ENCODE measurements at places on chromosomes 7 and 10.

DNA sequence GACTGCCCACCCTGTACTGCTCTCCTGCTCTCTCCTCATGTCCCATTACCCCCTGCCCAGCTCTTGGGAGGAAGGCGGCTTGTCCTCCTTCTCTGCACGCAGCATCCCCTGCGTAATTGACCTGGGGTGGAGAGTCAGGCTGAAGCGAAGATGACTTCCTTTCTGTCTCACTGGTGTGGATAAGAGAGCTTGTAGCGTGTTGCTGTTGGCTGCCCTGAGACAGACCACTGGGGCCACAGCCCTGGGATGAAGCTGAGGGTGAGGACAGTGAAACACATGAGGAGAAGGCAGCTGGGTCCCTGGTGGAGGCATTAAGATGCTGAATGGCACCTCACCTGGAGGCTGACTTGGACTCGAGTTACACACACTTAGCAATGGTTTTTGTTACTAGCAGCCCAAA lies 310.3 kb upstream of the ZNF32 start:
- DNase-seq: no peak

DNA sequence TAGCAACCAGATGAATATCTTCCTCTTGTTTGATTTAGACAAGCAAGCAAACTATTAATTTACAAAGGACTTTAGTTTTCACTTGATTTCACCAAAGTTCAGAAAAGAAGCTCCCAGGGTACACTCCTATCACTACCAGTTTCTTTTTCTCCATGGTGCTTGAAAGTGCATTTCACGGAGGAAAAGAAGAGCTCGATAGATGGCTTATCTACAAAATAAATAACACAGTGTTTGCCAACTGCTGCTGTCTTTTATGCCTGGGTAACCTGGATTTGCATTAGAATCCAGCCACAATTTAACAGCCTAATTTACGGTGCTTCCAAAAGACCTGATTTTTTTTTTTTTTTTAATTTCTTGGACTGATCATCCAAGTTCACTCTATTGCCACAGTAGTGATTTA lies 275.7 kb downstream of the GPR37 start:
- DNase-seq: peak; percentile 3

GRCh38 chr10:75971402-75972211 lies 540.2 kb downstream of the LRMDA start:
- no peak for DNase-seq

DNA sequence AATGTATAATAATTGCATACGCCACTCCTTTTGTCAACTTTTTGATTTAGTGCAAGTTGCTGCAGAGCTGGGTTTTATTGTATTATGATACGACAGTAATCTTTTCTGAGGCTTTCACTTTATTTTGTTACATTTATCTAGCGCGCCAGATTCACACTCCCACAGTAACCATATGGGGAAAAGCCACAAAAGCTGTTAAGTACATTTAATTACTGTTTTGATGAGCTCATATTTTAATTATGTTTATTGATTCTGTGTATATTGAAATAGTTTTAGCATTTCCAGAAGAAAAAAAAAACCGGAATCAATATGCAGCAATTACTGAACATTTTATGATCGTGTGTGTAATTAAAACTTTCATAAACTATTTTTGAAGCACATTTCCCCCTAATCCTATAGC lies 118.5 kb downstream of the RAB11FIP2 start:
- DNase-seq: no peak

- DNase-seq: no peak
These were observed 283.4 kb downstream of the CCDC3 start for GRCh38 chr10:12717981-12718707.

DNA sequence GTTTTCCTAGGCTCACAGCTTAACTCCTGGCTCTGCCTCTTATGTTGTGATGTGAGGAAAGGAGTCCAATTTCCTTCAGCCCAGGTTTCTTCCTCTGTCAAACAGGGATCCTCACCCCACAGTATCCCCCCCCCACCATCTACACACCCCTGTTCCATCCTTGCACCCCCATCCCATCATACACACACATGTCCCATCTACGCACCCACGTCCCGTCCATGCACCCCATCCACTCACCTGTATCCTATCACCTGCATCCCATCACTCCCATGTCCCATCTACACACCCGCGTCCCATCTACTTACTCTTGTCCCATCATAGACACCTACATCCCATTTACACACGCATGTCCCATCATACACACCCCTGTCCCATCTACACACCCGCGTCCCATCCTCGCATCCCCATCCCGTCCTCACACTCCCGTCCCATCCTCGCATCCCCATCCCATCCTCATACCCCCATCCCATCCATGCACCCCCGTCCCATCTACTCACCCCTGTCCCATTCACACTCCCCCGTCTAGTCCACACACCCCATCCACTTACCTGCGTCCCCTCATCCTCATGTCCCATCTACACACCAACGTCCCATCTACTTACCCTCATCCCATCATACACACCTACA lies 117.3 kb downstream of the TRRAP start:
- no peak for DNase-seq

GRCh38 chr7:159122276-159122675 lies 22.4 kb downstream of the VIPR2 start:
- DNase-seq: no peak

DNA sequence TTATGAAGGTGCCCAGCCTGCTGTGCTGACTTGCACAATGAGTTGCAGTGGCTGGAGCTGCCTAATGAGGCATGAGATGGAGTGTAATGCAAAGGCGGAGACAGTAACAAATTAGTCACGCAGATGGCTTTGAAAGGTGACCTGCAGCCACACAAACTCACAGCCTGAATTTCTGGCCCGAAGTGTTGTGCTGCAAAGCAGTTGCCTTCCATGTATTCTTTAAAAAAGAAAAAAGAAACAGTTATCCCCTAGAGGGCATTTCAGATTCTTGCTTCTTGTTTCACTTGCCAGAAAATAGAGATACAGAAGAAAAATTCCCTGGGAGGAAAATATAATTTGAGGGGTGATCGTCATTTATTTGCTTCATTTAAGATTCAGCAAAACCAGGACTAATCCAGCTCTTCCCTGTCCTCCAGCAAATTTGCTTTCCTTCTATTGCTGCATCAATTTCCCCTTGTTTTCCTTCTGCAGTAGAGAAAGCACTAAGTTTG lies 239.9 kb downstream of the ADRA2A start:
- DNase-seq: no peak

- no peak for DNase-seq
These were observed 67.3 kb downstream of the PTN start for GRCh38 chr7:137276189-137276588.

GRCh38 chr7:130156140-130156539 lies 49.1 kb downstream of the TMEM209 start:
- no peak for DNase-seq

DNA sequence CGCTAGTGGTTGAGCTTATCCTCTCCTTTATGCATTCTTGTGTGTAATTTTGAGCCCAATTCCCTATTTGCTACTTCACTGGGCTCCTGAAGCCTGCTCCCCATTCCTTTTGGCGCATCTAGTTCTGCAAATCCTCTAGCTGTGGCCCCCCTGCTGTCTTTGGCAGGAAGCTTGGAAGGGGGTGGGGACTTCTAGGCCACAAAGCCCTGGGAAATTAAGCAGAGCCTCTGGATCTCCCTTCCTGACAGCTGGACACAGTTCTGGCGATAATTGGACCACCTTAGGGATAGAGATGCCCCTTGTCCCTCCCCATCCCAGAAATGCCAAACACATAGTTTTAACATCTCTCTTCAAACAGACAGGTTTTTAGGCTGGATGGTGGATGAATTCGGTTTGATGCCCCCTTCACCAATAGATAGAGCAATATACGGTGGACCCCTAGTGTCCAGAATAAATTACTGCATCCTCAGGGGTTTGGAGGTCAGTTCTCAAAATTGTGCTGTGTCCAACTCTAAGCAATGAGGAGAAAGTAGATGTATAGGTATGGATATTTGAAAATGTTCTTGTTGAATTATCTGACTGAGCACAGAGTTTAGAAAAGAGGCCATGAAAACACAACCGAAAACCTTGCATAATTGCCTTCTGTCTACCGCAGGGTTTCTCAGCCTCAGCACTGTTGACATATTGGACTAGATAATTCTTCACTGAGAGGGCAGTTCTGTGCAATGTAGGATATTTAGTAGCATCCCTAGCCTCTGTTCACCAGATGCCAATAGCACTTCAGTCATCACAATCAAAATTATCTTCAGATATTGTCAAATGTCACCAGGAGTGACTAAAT lies 75.5 kb downstream of the PAPSS2 start:
- DNase-seq: peak; percentile 23

- no peak for DNase-seq
These were observed 349.9 kb downstream of the RPS24 start for GRCh38 chr10:78383378-78384048.

- DNase-seq: no peak
These were observed 49.5 kb upstream of the SAMD8 start for GRCh38 chr10:75061709-75062505.

DNA sequence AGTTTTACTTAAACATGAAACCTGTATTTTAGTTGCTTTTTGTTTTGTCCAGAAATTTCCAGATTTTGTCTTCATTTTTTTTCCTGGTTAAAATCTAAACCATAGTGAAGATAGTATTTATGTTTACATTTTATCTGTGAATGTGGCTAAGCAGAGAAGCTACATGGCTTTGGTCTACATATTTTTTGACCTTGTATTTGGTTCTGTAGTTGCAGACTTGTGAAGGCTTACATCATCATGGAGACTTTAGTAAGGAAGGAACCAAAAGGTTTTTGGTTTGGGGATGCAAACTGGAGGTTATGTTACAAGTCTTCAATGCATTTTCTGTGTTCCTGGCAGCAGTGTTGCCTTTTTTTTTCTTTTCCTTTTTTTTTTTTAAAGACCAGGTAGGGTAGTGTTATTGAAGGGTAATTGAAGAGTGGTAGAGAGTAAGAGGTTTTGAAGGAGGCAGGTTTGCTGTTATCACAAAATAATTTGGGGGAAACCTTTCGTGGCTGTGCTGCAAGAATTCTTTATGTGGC lies 30.9 kb upstream of the VDAC2 start:
- no peak for DNase-seq

GRCh38 chr7:7829667-7830066 lies 111.3 kb upstream of the RPA3 start:
- no peak for DNase-seq

GRCh38 chr10:59741583-59741982 lies 11.7 kb downstream of the MRLN start:
- no peak for DNase-seq

GRCh38 chr10:91643700-91644099 lies 10.8 kb upstream of the PPP1R3C start:
- no peak for DNase-seq

All from NCI-H1092 (cell line).